HL-60 (cell line): ENCODE measurements at places on chromosomes 2 and 18.

- no peak for DNase-seq
These were observed 76.1 kb upstream of the PMAIP1 start for GRCh38 chr18:59823596-59824195.

- DNase-seq, result no peak
These were observed 686.4 kb downstream of the PLCL1 start for GRCh38 chr2:198490748-198491147.

DNA sequence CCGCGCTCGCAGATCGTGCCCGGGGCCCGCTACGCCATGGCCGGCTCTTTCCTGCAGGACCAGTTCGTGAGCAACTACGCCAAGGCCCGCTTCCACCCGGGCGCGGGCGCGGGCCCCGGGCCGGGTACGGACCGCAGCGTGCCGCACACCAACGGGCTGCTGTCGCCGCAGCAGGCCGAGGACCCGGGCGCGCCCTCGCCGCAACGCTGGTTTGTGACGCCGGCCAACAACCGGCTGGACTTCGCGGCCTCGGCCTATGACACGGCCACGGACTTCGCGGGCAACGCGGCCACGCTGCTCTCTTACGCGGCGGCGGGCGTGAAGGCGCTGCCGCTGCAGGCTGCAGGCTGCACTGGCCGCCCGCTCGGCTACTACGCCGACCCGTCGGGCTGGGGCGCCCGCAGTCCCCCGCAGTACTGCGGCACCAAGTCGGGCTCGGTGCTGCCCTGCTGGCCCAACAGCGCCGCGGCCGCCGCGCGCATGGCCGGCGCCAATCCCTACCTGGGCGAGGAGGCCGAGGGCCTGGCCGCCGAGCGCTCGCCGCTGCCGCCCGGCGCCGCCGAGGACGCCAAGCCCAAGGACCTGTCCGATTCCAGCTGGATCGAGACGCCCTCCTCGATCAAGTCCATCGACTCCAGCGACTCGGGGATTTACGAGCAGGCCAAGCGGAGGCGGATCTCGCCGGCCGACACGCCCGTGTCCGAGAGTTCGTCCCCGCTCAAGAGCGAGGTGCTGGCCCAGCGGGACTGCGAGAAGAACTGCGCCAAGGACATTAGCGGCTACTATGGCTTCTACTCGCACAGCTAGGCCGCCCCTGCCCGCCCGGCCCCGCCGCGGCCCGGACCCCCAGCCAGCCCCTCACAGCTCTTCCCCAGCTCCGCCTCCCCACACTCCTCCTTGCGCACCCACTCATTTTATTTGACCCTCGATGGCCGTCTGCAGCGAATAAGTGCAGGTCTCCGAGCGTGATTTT lies 7.6 kb downstream of the TBR1 start:
- DNase-seq, result no peak

DNA sequence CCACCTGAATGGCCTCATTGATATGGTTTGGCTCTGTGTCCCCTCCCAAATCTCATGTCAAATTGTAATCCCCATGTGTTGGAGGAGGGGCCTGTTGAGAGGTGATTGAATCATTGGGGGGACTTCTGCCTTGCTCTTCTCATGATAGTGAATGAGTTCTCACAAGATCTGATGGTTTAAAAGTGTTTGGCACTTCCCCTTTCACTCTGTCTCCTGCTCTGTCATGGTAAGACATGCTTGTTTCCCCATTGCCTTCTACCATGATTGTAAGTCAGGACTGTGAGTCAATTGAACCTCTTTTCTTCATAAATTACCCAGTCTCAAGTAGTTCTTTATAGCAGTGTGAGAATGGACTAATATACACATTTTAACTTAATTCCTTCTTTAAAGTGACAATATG lies 146.8 kb upstream of the KCNJ3 start:
- no peak for DNase-seq

DNA sequence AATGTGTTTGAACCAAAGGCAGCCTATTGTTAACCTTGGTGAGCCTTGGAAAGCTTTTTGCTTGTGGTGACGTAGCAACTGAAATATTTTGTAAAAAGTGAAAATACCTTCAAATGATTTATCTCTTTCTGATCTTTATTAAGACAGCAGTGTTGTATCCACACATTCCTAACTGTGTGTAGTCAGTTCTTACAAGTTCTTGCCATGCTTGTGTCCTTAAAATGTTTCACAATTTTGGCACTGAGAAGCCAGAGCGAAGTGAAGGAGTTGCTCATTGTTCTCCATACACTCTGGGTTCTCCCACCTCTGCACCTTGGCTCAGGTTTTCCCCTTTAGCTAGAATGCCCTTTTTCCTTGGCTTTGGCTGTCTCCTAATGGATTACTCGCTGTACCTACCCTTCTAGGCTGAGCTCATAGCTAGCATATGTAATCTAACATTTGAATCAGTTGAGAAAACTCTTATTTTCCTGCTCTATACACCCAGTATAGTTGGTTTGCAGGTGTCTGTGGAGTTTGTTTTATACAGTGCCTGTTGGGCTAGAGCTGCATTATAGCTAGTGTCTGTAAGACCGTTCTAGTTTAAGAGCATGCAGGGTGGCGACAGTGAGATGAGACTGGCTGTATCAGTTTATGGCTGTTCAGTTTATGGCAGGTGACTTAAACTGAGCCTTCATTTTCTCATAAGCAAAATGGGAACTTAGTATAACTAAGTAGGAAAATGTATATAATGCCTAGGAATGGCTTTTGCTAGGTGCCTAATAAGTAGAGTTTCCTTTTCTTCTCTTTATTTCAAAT lies 45.5 kb downstream of the FMNL2 start:
- DNase-seq, result no peak

- peak; percentile 95 for DNase-seq
These were observed 1.8 kb downstream of the GYPC start for GRCh38 chr2:126657636-126658318.

DNA sequence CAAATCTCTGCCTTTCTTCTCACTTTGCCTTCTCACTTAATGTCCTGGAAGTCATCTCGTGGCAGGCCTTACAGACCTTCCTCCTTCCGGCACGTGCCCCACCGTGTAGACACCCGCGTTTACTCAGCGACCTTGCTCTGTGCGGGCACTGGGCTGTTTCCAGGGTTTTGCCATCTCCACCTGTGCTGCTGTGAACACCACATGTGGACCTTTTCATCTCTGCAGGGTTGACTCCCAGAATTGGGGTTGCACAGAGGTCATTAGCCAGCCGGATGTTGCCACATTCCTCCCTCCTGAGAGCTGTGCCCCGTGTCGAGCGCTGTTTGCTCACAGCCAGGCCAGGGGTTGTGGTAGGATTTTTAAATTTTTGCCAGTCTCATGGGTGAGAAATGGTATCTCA lies 25.4 kb downstream of the KCNG2 start:
- DNase-seq, result peak; percentile 84

DNA sequence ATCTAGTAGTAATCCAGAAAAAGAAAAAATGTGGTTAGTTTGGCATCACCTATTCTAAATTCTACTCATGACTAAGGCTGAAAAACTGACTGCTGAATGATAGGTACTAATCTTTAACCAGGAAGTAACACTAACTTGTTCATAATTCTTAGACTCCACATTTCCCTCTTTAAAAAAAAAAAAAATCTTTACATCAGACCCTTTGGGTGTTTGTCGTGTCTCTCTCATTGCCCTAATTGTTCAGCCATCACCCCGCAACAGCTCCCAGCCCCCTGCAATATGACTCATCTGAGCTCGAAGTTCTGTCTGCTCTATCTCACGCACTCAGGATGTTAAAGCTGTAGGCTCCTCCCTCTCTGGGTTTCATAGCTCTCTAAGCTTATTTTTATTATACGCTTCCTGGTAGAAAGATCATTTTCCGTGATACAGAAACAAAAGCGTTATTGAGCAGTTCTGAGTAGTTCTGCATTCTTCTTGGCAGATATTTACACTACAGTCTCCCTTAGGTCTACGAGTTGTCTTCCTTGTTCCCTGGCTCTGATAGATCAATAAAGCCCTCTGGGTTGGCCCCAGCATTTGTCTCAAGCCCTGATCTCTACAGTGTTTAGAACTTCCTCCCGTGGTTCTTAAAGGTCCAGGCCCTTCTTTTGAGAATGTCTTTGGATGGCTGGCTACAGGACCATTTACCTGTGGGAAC lies 95.6 kb downstream of the TNFRSF11A start:
- DNase-seq, result no peak

GRCh38 chr2:101974663-101975062 lies 17.1 kb upstream of the IL1R2 start:
- DNase-seq, result no peak

DNA sequence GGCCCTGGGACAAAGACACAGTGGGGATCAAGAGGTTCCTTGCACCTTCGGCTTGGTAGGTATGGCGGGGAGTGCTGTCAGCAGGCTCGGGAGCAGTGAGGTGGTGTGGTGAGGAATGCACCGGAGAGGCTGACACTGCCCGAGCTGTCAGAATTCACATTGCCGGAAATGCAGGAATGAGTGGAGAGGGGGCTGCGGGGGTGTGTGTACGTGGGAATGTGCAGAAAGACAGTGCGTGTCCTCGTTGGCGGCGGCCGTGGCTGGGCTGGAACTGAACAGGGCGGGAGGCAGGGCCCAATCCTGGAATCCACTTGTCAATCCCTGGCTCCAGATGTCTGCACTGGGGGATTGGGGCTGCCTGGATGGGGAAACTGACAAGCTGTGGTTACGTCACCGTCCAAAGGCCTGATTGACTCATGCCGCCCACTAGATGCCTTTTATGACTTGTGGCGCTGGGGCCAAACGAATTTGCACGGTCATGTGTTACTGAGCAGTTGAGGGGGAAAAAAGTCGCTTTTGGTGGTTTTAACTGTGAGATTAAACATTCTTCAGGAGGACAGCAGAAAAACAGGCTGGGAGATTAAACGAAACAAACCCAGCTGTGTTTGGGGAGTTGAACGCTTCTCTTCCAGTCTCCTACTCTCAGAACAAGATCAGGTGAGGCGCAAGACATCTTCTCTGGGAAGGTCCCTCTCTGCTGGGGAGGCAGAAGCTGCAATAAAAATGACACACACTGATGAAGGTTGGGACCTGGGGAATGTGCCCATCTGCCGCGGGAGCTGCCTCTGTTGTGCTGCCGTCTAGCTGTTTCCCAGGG lies 189.4 kb upstream of the GLI2 start:
- DNase-seq, result no peak

DNA sequence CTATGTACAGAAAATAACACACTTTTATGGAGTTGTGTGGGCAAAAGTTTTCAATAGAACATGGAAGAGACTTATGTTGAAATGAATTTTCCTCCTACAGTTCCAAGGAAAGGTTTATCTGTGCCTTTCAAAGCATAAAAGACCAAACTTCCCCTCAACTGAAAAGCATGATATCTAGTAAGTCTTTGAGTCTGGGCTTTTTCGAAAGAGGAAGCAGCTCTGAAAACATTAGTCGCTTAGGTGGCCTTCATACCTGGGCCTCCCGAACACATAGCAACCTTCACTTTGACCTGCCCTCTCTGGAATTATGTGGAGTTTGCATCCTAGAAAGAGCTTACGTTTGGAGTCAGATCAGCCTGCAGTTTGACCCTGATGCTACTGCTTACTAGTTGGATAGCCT lies 4.8 kb upstream of the CAPN14 start:
- DNase-seq, result no peak

DNA sequence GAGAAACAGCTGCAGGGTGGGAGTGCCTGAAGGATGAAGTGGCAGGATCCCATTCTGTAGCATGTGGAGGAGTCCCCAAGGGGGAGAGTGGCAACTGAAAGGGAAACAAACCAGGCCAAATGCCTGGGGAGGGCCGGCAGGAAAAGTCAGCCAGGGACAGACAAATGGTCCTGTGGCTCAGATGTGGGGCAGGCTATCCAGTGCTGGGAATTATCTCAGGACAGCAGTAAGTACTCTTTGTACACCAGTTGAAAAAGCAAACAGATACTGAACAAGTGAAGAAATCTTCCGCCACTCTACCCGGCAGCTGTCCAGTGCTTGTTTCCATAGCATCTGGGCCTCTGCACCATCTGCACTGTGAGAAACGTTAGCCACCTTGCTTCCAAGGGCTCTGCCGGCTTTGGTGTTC lies 408.9 kb downstream of the LRATD1 start:
- DNase-seq, result no peak

GRCh38 chr2:156339865-156340264 lies 7.3 kb upstream of the NR4A2 start:
- no peak for DNase-seq

- no peak for DNase-seq
These were observed 19.5 kb upstream of the CCDC102B start for GRCh38 chr18:68778280-68778886.

GRCh38 chr2:120809151-120809550 lies 73.5 kb downstream of the GLI2 start:
- no peak for DNase-seq

DNA sequence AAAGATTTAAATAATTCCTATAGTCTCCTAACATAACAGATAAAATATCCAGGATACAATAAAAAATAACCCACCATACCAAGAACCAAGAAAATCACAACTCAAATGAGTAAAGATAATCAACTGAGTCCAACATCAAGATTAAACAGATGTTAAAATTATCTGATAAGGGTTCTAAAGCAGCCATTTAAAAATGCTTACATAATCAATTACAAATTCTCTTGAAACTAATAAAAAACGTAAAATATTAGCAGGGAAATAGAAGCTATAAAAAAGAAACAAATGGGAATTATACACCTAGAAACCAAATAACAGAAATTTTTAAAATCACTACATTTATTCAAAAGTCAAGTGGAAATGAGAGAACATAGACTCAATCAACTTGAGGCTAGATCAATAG lies 297.7 kb upstream of the RAB6C start:
- no peak for DNase-seq

DNA sequence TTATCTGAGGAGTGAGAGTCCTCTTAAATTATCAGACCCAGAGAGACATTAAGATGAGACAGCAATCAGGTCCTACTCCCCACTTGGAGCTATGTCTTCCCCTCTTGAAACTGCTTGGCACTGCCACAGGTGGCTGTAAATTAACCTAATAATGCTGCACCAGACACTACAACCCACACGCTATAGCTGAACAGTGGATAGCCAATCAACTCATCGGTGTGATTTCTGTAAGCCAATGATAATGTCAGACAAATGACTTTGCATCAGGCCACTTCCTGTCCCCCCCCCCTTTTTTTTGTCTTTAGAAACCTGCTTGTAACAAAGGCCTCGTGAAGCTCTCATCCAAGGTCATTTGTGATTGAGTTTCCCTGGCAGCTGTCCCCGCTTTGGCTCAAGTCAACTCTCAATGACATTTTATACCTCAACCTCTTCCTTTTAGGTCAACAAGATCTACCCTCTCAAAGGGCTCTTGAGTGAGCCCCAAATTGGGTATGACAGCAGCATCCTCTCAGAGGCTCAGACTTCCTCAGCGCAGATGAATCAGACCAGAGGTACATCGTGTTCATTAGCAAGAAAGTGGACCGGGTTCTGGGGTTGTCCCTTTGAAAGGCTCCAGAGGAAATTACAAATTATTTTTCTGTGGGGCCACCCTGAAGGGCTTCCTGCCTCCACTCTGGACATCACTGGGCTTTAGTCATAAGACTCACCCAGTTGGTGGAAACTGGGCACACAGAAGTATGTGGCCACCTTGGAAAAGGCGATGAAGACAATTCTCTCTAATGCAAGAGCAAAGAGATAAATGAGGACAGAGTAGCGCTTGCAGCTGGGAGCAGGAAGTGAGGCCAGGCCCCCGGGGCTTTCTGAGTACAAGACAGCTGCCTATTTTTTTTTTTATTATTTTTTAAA lies 73.6 kb downstream of the COPS8 start:
- no peak for DNase-seq

GRCh38 chr2:174518395-174518794 lies 31.6 kb upstream of the GPR155 start:
- no peak for DNase-seq

- no peak for DNase-seq
These were observed 205.5 kb upstream of the MYT1L start for GRCh38 chr2:2536416-2537056.

- DNase-seq, result no peak
These were observed 124.2 kb upstream of the EPB41L5 start for GRCh38 chr2:119888680-119889079.
